ENCODE measurements at places on chromosomes 3 and 15.
A peak's percentile ranks its signal among the peaks of the same experiment; 100 is the strongest.

GRCh38 chr15:58396181-58396580 lies 35.6 kb upstream of the LIPC start:
- no peak for DNase-seq

GRCh38 chr3:19994796-19995195 lies 17.3 kb downstream of the PP2D1 start:
- no peak for DNase-seq

GRCh38 chr3:23161308-23161707 lies 41.8 kb upstream of the UBE2E2 start:
- no peak for DNase-seq

DNA sequence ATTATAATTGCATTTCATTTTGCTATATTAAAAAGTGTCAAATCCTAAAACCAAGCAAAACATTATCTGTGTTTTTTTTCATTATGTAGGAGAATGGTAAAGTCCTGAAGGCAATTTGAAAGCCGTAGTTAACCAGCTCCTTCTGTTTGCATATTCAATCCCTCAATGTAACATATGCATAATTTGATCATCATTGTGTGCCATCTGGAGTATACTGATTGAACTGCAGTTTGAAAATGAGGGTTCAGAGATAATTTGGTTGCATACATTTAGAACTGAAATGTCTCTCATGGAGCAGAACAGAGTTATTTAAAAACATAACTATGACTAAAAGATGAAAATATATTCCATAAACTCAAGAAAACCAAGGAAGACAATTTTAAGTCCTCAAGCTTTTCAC lies 518.6 kb downstream of the GBE1 start:
- no peak for DNase-seq

DNA sequence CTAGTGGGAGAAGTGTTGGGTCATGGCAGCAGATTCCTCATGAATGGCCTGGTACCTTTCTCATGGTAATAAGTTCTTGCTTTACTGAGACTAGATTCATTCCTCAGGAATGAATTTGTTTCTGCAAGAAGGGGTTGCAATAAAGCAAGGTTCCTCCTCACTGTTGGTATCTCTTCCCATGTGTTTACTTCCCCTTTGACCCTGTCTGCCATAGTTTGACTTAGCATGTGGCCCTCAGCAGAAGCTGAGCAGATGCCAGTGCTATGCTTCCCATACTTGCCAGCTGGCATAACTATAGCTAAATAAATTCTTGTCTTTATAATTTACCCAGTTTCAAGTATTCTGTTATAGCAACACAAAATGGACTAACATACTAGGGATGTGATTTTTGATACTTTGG lies 163.6 kb upstream of the COL8A1 start:
- DNase-seq = no peak

DNA sequence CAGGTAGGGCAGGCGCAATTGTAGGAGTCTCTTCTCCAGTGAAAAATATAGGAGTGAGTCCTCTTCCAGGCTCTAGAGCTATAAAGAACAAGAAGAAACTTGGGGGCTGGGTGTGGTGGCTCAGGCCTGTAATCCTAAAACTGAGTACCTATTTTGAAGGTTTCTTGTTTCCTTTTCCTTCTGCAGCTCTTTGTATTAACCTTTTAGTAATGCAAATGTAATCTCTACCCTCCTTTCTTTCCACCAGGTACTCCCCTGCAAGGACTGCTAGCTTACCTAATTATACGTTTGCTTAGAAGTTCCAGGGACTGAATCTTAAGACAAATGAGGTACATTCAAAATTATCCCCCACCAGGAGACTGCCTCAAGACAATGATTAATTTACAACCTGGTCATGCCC lies 75.9 kb downstream of the CD47 start:
- DNase-seq = no peak

DNA sequence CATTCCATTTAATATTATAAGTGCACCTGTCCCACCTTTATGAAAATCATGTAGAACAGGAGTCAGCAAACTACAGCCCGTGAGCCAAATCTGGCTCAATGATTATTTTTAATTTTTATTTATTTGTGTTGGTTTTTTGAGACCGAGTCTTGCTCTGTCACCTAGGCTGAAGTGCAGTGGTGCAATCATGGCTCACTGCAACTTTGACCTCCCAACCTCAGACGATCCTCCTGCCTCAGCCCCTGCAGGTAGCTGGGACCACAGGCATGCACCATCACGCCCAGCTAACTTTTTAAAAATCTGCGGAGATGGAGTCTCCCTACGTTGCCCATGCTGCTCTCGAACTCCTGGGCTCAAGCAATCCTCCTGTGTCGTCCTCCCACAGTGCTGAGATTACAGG lies 42.0 kb downstream of the MYO1E start:
- no peak for DNase-seq

- DNase-seq = peak; percentile 31
Observed at GRCh38 chr3:53132347-53132746, 2.1 kb upstream of the RFT1 start.

GRCh38 chr15:94743668-94744067 lies 512.3 kb downstream of the MCTP2 start:
- DNase-seq = no peak

DNA sequence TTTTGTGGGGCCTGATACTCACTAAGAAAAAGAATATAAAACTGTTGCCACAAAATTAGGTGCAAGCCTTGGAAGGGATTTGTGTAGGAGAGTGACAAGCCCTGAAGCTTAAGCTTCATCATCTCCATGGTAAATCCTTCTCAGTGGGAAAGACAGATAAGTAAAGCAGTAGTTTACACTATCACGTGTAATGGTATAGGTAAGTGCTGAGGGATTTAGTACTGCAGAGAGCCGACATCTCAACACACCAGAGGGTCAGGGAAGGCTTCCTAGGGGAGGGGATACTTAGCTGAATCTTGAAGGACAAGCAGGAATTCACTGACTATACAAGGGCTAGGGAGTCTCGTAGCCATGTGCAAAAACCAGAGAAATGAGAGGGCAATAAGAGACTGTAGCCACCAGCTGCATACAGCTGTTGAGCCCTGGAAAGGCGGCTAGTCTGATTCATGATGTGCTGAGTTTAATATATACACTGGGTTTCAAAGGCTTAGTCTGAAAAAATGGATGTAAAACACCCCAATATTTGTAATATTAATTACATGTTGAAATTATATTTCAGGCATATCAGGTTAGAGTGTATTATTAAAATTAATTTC lies 11.1 kb downstream of the SLC24A1 start:
- no peak for DNase-seq

DNA sequence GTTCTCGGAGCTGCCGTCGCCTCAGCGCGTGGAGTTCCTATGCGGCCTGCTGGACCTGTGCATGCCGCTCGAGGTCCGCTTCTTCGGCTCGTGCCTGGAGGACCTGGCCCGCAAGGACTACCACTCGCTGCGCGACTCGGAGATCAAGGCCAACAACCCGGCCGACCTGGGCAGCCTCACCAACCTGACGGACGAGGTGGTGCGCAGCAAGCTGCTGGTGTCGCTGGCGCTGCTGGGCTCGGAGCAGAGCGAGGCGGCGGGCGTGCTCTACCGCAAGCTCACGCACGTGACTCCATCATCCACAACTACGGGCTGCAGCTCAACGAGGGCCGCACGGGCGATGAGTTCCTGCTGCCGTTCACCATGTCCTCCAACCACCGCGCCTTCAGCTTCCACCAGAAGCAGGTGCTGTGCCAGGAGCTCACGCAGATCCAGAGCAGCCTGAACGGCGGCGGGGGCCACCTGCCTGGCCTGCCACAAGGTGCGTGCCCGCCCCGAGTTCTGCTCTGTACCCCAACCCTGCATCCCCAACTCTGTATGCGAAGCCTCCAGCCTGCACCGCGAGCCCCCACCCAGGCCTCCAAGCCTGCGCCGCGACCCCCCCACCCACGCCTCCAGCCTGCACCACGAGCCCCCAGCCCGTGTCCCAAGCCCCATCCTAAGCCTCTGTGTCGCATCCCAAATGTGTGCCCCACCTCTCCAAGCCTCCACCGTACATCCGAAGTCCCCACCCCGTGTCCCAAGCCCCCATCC lies 178.2 kb downstream of the OR4M2 start:
- peak; percentile 82 for DNase-seq

DNA sequence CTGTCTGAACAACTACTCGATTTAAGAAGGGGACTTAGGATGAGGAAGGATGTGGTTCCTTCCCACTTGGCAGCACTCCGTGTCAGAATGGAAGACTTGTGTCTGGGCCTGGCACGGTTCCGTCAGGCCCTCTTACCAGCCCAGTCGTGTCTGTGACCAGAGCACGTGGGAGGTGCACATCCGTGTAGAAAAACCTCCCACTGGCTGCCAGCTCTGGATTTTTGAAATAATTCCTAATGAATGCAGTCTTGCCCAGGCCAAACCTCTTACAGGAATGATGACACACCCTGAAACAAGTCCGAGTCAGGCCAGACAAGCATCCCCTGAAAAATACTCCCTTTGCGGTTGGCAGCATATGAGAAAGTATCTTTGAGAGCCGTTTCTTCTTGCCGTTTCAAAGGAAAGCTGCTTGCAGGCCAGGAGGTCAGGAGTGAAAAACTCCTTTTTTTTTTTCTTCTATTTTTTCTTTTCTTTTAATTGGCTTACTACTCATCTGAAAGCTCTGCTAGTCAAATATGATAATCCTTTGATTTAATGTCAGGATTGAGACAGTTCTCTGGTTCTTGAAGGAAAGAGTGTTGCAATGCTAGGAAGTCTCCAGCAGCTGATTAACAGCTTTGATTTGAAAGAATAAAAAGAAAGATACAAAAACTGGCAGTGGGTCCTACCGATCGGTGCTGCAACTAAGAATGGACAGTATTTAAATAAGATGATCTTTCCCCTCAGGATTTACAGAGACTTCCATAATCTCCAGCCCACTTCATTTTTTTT lies 19.8 kb downstream of the IL1RAP start:
- peak; percentile 93 for DNase-seq

- peak; percentile 71 for DNase-seq
Observed at GRCh38 chr3:42658771-42659390, 5.4 kb downstream of the ZBTB47 start.

GRCh38 chr3:25441234-25441856 lies 13.3 kb downstream of the RARB start:
- DNase-seq = no peak

- DNase-seq = no peak
Observed at GRCh38 chr15:83612226-83612625, 41.7 kb upstream of the ADAMTSL3 start.

- DNase-seq = no peak
Observed at GRCh38 chr3:173371848-173372487, 25.6 kb upstream of the NLGN1 start.

DNA sequence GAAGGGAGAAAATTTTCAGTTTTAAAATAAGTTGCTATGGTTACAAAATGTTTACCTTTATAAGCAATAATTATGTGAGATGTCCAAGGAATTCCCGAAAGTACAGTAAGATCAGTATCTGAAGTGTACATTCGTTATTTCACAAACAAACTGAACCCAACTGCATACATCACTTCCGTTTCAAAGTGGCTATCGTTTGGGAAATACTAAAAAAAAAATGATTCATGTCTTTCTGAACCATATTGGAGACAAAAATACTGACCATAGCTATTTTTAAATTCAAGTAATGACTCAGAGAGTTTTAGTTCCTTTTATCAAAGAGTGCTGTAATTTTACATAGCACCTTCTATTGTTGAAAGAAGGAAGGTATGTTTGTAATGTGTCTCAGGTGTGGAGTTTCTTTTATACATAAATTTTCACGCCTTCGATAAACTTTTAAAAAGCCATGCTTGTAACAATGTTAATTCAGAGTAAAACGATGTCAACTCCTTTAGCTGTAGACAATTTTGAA lies 8.0 kb upstream of the ANKRD28 start:
- DNase-seq = no peak

- peak; percentile 79 for DNase-seq
Observed at GRCh38 chr15:83658430-83659416, 4.8 kb downstream of the ADAMTSL3 start.

- DNase-seq = no peak
Observed at GRCh38 chr15:35852818-35853624, 307.1 kb upstream of the DPH6 start.

DNA sequence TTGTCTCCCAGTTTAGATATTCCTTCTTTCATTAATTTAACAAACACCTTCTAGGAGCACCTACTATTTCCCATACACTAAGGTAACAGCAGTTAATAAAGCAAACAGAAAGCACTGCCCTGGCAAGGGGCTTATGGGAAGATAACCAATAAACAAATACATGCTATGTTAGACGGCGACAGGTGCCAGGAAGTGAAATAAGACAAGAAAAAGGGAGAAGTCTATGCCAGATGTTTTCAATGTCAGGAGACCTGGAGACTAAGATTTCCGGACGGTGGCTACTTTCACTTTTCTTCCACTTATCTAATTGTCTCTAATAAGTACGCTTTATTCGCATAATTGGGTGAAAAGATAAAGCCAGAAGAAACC lies 32.5 kb upstream of the ZNF445 start:
- DNase-seq = no peak

- no peak for DNase-seq
Observed at GRCh38 chr3:180274536-180274935, 237.8 kb upstream of the PEX5L start.

GRCh38 chr3:39519103-39519502 lies 51.6 kb downstream of the MOBP start:
- DNase-seq = no peak

GRCh38 chr15:60529332-60529731 lies 50.4 kb upstream of the ICE2 start:
- no peak for DNase-seq

- no peak for DNase-seq
Observed at GRCh38 chr3:148773805-148774204, 53.8 kb upstream of the CPB1 start.

GRCh38 chr15:26771168-26771567 lies 1.7 kb downstream of the GABRB3 start:
- no peak for DNase-seq

GRCh38 chr3:195895861-195896360 lies 12.4 kb downstream of the TNK2 start:
- peak; percentile 94 for DNase-seq

Data from posterior vena cava (tissue), 2 donors.